Muscle of leg (tissue), 16 donors: ENCODE measurements at places on chromosomes 12 and 14. TPM values are rescaled to one million over a fixed set of nuclear protein-coding genes. Genes with fewer than 3 reads are reported as not detected.
A peak's percentile ranks its signal among the peaks of the same experiment; 100 is the strongest.

- DNase-seq: peak; percentile 25
- no peaks in the 10 kb centered on the region for H3K27me3 ChIP-seq
- no peak overlapping the region for H3K27ac ChIP-seq
- no peaks in the 10 kb centered on the region for H3K4me1 ChIP-seq
- H3K4me3 ChIP-seq: no peak overlapping the region
Measured at GRCh38 chr14:74834692-74835392, 41.1 kb downstream of the PROX2 start.

DNA sequence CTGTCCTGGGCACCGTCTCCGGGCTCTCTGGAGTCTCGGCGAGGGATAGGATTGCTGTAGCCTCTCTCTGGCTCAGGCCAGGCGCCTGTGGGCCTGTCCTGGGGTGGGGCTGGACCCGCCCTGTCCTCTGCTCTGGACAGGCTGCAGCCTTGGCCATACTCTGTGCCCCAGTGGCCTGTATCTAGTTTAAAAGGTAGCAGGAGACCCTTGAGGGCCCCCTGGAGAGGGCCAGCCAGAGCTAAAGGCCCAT is 1.8 kb downstream of the KIF26A start:
- H3K36me3 ChIP-seq: no peaks in the 10 kb centered on the region
- peaks cover 46% of the 10 kb centered on the region for H3K27me3 ChIP-seq
- no peak for DNase-seq
- H3K27ac ChIP-seq: no peak overlapping the region
- H3K4me1 ChIP-seq: peaks cover 40% of the 10 kb centered on the region

DNA sequence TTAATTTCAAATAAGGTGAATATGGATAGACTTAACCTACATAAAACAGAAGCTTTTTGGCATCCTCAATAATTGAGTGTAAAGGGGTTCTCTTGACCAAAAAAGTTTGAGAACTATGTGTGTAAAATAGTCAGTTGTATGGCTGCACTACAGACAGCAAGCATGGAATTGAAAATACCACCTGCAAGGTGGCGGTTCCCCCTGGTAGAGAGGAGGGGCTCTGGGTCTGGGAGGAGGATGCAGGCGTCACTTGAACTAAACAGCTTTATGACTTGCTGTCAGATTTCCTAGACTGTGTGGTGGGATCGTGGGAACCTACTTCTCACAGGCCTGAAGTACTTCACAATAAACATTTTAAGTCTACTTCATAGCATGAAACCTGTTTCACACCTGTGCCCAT is 6.3 kb downstream of the EVL start:
- no peak for DNase-seq
- H3K4me1 ChIP-seq: peaks cover 10% of the 10 kb centered on the region
- H3K27me3 ChIP-seq: no peaks in the 10 kb centered on the region
- H3K27ac ChIP-seq: no peak overlapping the region
- no peak overlapping the region for H3K4me3 ChIP-seq
- no peaks in the 10 kb centered on the region for H3K36me3 ChIP-seq

Gene POTEG
- not detected for total RNA-seq

GRCh38 chr12:105485321-105485910 is 154.9 kb downstream of the C12orf75 start:
- H3K36me3 ChIP-seq: no peaks in the 10 kb centered on the region
- H3K4me1 ChIP-seq: peaks cover 3% of the 10 kb centered on the region
- no peak overlapping the region for H3K27ac ChIP-seq
- no peak overlapping the region for H3K4me3 ChIP-seq
- DNase-seq: peak; percentile 24

Gene VRTN
- not detected for total RNA-seq

- H3K4me3 ChIP-seq: no peak overlapping the region
- no peak overlapping the region for H3K27ac ChIP-seq
- no peaks in the 10 kb centered on the region for H3K27me3 ChIP-seq
- H3K36me3 ChIP-seq: no peaks in the 10 kb centered on the region
- H3K4me1 ChIP-seq: no peaks in the 10 kb centered on the region
Measured at GRCh38 chr12:129339336-129339735, 486.1 kb downstream of the GLT1D1 start.

Gene PLEKHD1
- total RNA-seq: 0.53 TPM

Gene LTBP2
- total RNA-seq: 10.5 TPM

Gene TSHR
- total RNA-seq: 0.31 TPM

DNA sequence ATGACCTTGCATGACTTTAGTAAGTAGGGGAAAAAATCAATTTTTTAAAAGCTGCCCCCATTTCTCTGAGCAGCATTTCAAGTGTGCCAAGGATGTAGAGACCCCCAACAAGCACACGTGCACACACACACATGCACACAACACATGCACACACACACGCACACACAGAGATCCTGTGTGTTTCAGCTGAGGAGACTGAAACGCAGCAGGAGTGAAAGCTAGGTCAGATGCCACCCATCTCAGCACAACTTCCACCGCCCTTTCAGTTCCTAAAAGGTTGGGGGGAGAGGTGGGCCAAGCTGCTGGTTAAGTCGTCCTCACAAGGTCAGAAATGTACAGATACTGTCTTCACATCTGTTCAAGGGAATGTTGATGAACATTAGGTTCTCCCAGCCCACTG is 13.9 kb downstream of the MYL2 start:
- DNase-seq: no peak
- H3K4me3 ChIP-seq: no peak overlapping the region
- H3K27ac ChIP-seq: no peak overlapping the region
- no peaks in the 10 kb centered on the region for H3K4me1 ChIP-seq
- peaks cover 6% of the 10 kb centered on the region for H3K27me3 ChIP-seq

Gene TXNRD1
- 44.2 TPM for total RNA-seq

DNA sequence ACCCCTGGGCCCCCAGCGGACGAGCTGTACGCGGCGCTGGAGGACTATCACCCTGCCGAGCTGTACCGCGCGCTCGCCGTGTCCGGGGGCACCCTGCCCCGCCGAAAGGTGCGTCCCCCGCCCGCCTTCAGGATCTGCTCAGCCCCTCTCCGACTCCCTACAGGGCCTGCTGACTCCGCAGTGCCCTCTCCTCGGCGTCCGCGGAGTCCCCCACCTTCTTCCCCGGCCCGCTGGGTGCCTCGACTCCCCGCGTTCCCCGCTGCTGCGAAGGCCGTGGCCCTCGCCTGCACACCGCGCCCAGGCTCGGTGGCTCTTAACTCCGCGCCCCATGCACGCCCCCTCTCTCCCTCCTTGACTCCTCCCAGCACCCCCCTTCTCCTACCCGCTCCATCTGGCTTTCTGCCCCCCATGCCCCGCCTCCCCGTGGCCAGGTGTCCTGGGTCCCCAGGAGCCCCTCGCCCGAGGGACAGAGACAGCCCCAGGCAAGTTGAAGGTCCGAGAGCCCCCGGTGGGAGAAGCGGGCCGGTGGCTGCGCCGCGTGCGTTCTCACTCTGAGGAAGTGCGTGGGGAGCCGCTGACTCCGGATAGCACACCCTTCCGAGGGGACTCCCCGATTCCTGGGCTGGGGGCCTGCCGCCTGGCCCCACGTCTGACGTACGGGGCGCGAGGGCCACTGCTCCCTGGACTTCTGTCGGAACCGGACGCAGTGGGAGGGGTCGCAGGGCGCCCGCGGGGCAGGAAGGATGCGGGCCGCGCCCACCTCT is 594 bp downstream of the TAMALIN start:
- H3K27ac ChIP-seq: peak overlapping the region; percentile 99
- peaks cover 70% of the 10 kb centered on the region for H3K4me1 ChIP-seq
- H3K27me3 ChIP-seq: peaks cover 18% of the 10 kb centered on the region
- DNase-seq: peak; percentile 73

- H3K4me3 ChIP-seq: no peak overlapping the region
- no peak overlapping the region for H3K27ac ChIP-seq
- DNase-seq: no peak
- H3K4me1 ChIP-seq: no peaks in the 10 kb centered on the region
- H3K36me3 ChIP-seq: no peaks in the 10 kb centered on the region
- no peaks in the 10 kb centered on the region for H3K27me3 ChIP-seq
Measured at GRCh38 chr12:118259079-118259478, 113.6 kb downstream of the TAOK3 start.

GRCh38 chr12:113093409-113094101 is 37.0 kb downstream of the DTX1 start:
- peaks cover 12% of the 10 kb centered on the region for H3K4me1 ChIP-seq
- no peak overlapping the region for H3K4me3 ChIP-seq
- H3K36me3 ChIP-seq: no peaks in the 10 kb centered on the region
- no peak for DNase-seq

- H3K27me3 ChIP-seq: peaks cover 11% of the 10 kb centered on the region
- H3K27ac ChIP-seq: no peak overlapping the region
- H3K4me1 ChIP-seq: peaks cover 7% of the 10 kb centered on the region
- H3K36me3 ChIP-seq: no peaks in the 10 kb centered on the region
Measured at GRCh38 chr14:94691660-94692034, 78.3 kb downstream of the GSC start.

GRCh38 chr14:97827746-97828145 is 1030.6 kb downstream of the VRK1 start:
- H3K36me3 ChIP-seq: no peaks in the 10 kb centered on the region
- no peaks in the 10 kb centered on the region for H3K27me3 ChIP-seq
- no peak for DNase-seq
- no peaks in the 10 kb centered on the region for H3K4me1 ChIP-seq

- H3K4me1 ChIP-seq: no peaks in the 10 kb centered on the region
- H3K36me3 ChIP-seq: peaks cover 32% of the 10 kb centered on the region
- no peak overlapping the region for H3K4me3 ChIP-seq
- H3K27me3 ChIP-seq: no peaks in the 10 kb centered on the region
- no peak overlapping the region for H3K27ac ChIP-seq
Measured at GRCh38 chr12:110649341-110649847, 35.5 kb downstream of the TCTN1 start.

Gene LRP10
- total RNA-seq: 14.5 TPM

DNA sequence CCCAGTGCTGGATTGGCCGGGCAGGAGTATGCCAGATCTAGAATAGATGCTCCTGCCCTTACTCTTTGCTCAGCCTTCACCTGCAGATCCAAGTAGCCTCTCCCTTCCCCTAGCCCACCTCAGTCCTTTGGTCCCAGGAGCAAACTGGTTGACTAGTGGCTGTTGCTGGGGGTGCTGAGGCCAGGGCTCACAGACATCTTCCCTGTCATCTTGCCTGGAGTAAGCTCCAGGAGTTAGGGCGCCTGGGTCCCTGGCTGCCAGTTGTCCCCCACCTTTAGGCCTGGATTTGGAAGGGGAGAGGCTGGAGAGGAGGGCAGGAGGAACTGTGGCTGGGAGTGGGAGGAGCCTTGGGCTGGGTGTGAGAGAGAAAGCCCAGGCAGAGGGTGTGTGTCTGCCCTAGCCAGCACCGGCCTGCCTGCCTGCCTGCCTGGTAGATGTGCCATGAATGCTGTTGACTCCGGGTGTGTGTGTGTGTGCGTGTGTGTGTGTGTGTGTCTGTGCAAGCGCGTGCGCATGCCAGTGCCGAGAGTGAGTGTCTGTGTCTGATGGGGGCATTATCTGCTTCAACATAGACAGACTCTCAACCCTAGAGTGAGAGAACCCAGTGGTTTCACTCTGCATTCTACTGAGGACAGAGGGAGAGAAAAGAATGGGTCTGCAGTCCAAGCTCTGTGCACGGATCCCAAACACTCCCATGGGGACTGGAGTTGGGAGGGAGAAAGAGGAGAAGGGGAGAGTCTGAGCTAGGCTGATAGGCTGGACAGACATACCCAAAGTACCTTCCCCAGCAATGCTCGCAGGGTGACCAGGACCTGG is 845 bp upstream of the RARG start:
- H3K27me3 ChIP-seq: peaks cover 5% of the 10 kb centered on the region
- no peaks in the 10 kb centered on the region for H3K36me3 ChIP-seq
- peak overlapping the region; percentile 60 for H3K27ac ChIP-seq
- peak; percentile 66 for DNase-seq
- peaks cover 34% of the 10 kb centered on the region for H3K4me1 ChIP-seq
- H3K4me3 ChIP-seq: peak overlapping the region; percentile 56

Gene PLEK2
- 0.22 TPM for total RNA-seq
